ENCODE measurements at places on chromosomes 6 and 20.

GRCh38 chr6:165660857-165661663, 2.0 kb downstream of the PDE10A start:
- DNase-seq, result no peak

DNA sequence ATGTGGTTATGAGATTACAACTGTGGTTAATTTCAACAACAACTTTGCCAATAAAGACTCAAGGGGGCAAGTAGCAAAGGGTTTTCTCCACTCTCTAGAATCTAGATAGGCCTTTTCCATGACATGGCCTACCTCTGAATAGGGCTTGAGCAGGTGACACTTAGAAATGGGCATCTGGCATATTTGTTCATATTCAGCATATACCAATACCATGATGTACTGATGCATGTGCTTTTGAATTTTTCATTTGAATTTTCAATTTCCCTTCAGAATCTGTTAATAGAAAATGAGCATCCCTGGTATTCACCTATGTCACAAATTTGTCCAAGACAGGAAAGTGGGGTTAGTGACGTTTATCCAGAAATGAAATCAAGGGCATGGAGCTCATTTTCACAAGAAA, 757.5 kb upstream of the NRSN1 start:
- DNase-seq, result no peak

- DNase-seq, result peak; percentile 73
Observed at GRCh38 chr6:156953479-156954146, 176.4 kb downstream of the ARID1B start.

DNA sequence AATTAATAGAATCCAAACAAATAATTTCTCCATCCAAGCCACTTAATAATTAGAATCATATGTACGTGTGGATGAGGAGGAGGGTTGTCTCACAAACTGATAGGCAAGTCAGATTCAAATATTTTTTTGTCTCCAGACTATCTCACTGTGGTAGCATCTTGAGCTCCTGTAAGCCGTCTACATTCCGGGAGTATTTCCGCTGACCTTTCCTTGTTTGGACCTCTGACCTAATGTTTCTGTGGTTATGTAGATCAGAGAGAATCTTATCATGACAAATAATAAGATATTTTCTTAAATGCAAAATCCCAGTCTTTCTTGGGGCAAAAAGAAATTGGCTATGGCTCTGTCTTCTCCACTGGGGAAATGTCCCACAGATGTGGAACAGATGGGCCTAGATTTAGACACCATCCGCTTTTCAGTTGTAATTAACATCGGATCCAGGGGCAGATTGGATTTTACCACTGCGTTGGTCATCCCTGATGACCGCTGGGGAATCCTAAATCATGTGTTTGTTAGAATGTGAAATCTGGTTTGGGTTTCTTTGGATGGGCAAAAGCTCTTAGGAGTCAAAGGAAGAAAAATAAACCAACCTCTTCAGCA, 197.1 kb upstream of the RIN2 start:
- DNase-seq, result no peak

DNA sequence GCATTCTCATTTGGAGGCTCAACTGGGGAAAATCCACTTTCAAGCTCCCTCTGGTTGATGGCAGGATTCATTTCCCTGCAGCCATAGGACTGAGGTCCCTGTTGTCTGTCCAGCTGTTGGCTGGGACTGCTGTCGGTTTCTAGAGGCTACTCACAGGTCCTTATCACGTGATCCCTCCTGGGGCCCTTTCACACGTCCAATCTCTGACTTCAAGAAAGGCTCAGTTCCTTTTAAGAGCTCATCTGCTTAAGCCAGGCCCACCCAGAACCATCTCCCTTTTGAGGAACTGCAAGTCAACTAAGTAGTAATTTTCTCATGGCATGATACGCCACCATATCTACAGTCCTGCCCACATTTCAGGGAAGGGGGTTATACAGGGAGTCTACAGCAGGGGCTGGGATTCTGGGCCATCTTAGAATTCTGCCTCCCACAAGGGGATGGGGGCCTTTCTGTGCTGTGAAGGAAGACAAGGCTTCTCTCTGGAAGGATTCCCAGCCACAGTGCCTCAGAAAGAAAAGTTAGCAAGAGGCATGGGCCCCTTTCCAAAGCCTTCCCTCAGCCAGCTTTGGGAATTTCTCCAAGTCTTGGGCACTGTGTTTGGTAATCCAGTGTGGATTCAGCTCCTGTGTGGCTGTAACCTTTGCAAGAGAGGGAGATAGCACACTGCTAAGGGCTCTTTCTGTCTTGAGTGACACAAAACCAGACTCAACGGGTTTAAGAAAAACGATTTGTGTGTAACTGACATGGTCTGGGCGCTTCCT, 66.4 kb downstream of the CTCFL start:
- DNase-seq, result no peak

- no peak for DNase-seq
Observed at GRCh38 chr20:48604936-48605335, 222.9 kb downstream of the PREX1 start.

GRCh38 chr6:125361868-125362267, 60.1 kb upstream of the HDDC2 start:
- no peak for DNase-seq

DNA sequence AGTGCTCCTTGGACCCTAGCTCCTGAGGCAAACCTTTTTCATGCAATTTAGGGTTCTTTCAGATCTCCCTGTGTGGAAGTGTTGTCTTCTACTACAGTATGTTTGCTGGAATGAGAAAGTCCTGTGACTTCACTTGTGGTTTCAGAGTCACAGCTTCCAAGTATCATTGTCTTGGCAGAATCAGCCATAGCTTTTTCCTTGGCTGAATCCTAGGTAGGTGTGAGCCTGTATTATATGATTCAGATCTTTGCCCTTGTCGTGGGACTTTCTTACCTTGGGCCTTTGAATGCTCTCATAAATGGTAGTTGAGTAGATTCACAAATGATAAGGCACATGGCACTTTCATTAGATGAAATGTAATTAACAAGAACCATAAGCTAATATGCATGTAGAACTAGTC, 16.5 kb downstream of the CARMIL1 start:
- no peak for DNase-seq

DNA sequence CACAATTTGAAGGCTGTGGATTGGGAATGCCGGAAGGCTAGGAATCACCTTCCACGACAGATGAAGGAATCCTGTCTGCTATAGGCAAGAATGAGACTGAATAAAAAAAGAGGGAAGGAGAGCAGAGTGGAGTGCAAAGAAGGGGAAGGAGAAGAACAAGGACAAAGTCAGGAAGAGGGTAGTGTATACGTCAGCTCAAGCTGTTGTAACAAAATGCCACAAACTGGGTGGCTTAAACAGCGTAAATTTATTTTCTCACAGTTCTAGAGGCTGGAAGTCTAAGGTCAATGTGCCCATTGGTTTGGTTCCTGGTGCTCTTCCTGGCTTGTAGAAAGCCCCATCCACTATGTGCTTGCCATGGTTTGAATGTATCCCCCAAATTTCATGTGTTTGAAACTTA, 104.5 kb downstream of the TTLL2 start:
- DNase-seq, result no peak

GRCh38 chr6:160065200-160065599, 56.4 kb upstream of the SLC22A1 start:
- DNase-seq, result no peak

GRCh38 chr6:4103929-4104328, 25.0 kb upstream of the FAM217A start:
- no peak for DNase-seq

DNA sequence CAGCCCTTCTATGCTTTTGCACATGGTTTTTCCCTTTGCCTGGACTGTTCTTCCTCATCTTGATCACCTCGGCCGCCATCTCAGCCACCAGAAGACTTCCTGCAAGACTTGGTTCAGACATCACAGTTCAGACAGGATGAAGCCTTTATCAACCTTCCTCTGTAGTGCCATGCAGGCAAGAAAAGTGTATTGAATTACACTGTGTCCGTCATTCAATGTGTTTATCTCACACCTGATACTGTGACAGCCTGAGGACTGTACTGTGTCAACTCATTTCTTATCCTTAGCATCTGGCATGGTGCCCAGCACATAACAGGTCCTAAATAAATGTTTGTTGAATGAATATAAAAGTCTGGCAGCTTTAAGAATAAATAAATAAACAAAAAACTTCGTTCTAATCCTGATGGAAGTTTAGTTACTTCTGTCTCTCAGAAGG, 133.3 kb upstream of the MAN1A1 start:
- no peak for DNase-seq

- no peak for DNase-seq
Observed at GRCh38 chr6:139402876-139403386, 28.5 kb upstream of the CITED2 start.

DNA sequence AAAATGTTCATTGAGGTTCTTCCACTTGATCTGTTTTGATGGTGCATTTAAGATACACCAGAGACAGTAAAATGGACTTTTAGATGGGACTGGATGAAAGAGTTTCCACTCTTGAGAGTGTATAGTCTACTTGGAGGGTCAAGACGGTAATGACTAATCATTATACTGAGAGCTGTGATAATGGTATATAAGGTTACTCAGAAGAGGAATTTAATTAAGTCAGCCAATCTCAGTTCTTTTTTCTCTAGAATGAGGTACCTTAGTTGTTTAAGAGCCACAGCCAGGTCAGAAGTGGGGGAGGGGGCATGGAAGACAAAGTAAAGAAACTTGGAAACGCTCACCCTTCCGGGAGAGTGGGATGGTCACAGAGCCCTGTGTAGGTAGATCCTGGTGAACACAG, 123.9 kb downstream of the MAP3K4 start:
- DNase-seq, result no peak

DNA sequence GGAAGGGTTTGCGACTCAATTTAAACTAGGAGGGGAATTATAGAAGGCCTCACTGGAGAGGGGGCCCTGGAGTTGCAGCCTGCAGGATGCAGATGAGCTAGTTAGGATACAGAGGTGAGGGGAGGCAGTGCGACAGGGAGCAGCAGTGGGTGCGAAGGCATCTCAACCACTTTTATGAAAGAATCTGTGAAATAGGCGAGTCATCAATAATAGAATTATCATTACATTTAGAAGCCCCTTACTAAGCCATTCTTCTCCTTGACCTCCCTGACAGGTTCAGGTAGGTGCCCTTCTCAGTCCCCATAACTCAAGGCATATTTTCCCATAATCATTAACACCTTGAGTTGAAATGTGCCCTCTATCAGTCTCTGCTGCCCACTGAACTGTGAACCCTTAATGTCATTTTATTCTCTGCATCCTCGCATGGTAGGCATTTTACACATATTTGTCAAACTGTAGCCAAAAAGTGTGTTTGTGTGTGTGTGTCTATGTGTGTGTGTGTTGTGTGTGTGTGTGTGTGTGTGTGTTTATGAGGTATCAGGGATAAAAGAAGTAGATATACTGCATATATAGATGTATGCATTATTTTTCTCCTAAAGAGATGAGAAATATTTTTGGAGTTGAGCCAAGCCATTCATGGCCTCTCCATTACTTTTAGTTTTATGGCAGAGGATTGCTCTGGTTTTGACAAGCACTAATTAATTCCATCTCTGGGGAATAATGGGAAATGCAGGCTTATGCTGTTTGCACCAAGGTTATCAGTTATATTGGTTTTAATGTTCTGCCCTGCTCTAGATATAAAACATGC, 898.8 kb downstream of the KIF16B start:
- DNase-seq, result no peak

GRCh38 chr6:12339808-12340487, 49.8 kb downstream of the EDN1 start:
- no peak for DNase-seq

DNA sequence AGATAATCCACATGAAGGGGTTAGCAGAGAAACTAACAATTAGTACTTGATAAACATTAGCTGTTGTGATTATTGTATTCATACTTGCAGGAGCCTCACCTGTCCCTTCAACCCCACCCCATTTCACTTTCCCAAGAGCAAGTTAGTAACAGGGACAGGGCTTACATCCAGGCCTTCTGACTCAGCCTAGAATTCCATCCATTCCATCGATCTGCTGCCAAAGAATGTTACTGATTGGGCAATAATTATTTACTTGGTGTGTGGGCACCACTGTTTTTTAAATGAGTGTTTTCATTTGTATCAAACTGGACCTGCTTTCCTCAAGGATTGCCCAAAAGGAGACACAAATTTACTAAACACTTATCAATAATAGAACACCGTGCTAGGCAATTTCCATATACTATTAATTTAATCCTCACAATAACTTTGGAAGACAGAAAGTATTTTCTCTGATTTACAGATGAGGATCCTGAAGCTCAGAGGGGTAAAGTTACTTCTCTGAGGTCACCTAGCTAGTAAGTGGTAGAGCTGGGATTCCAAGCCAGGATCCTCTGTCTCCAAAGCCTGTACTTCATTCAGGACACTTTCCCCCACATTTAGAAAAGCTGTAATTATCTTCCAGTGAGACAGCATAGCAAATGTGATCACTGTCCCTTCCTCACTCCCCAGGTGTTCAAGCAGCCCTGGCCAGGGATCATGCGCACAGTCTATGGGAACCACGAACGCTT, 32.8 kb downstream of the GSS start:
- DNase-seq, result no peak

GRCh38 chr20:1124421-1124820, 6.0 kb downstream of the PSMF1 start:
- DNase-seq, result no peak

DNA sequence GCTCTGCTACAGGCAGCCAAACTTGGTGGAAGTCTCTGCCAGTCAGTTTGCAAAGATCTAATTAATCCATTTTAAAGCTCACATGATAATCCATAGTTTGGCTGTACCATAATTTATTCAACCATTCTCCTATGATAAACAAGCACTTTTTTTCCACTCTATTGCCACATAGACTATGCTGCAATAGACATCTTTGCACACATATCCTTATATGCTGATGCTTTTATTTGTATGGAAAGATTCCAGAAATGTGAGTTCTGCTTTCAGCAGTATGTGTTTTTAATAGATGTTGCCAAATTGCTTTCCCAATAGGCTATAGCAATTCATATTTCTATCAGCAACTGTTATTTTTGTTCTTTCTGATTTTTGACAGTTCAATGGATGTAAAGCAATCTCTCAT, 628.0 kb downstream of the KIF16B start:
- DNase-seq, result no peak

- no peak for DNase-seq
Observed at GRCh38 chr20:54476169-54477009, 996 bp downstream of the DOK5 start.

- DNase-seq, result no peak
Observed at GRCh38 chr20:34468951-34469350, 47.3 kb upstream of the DYNLRB1 start.

DNA sequence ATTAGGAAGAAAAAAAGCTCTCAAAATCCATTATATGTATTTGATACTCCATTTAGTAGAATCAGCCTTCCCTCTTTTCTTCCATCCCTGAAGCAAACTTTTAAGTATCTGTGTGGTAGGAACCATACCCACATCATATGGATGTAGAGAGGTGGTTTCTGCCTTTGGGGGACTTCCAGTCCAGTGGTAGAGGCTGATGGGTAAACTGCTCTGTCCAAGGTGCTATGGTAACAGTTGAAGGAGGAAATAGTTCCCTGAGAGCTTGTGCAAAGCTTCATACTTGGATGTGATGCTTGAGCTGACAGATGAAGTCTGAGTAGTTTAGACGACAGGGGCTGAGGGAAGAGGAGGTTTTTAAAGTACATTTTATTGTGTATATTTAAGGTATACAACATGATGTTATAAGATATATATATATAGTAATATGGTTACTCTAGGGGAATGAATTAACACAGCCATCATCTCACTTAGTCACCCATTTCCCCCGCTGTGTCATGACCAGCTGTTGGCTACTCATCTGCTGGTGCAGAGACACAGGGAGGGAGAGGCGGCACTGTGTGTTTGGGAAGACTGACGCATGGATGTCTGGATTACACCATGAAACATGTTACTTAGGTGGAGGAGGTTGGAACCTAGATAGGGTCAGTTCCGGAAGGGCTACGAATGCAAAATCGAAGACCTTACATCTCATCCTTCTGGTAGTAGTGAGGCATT, 185.2 kb downstream of the FARS2 start:
- DNase-seq, result no peak

GRCh38 chr20:62268228-62268900, 30.0 kb downstream of the OSBPL2 start:
- no peak for DNase-seq

Data from CD4-positive, alpha-beta T cell treated with Interleukin-21 for 1 hour (primary cell).